ENCODE measurements at places on chromosomes 6 and 20.

DNA sequence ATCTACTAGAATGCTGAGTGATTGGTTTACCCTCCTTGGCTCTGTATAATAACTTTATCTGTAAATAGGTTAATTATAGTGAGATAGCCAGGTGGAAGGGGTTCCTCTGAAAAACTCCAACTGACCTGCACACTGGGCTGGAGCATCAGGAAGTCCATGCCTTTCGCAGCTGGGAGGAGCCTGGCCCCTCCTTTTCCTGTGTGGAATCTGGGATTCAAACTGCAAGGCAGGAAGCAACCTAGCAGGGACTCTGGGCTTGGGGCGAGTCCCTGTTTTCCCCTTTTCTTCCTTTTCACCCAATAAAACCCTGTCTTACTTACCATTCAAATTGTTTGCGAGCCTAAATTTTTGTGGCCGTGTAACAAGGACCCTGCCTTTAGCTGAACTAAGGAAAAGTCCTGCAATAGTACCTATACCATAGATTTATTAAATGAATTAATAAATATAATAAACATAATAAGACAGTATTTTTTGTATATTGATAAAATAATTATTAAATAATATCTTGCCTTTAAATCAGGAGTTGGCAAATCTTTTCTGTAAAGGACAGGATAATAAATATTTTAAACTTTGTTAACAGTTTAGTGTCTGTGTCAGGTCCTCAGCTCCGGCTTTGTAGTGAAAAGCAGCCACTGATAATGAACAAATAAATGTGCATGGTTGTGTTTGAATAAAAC lies 406.2 kb upstream of the MMS22L start:
- no peak for DNase-seq

- DNase-seq, result no peak
These were observed 77.8 kb upstream of the TGM3 start for GRCh38 chr20:2217857-2218539.

DNA sequence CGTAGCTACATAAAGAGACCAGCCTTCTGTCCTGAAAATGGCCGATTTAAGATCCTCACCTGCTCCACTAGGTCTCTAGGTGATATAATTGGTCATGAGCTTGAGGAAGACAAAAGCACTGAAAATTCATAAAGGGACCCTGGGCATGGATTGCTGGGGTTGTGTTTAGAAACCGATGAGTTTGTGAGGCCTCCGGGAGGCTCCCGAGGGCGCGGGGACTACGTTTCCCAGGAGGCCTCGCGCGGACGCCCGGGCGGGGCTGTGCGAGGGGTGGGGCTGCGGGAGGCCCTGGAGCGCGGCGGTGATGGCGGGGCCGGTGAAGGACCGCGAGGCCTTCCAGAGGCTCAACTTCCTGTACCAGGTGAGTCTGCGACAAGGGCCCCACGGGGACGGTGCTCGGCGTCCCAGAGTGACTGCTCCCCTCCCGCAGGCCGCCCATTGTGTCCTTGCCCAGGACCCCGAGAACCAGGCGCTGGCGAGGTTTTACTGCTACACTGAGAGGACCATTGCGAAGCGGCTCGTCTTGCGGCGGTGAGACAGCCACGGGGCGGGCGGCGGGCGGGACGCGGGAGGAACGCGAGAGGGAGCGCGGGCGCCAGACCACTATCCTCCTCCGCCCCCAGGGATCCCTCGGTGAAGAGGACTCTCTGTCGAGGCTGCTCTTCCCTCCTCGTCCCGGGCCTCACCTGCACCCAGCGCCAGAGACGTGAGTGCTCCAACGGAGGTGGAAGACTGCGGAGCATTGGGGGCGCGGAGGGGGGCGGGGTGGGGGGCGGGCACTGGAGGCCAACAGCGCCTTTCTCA lies at the start of gene RPP21:
Gene RPP21 (plus strand): TSS at position 289 of the 804 bp plus-strand sequence. CDS start 16 bp downstream, at position 305.
- DNase-seq, result peak; percentile 93

GRCh38 chr6:154012852-154013251 lies 26.2 kb upstream of the OPRM1 start:
- no peak for DNase-seq

GRCh38 chr6:159043251-159043650 lies 1.5 kb downstream of the TAGAP start:
- no peak for DNase-seq

GRCh38 chr20:52493171-52493721 lies 301.7 kb upstream of the ZFP64 start:
- peak; percentile 72 for DNase-seq

DNA sequence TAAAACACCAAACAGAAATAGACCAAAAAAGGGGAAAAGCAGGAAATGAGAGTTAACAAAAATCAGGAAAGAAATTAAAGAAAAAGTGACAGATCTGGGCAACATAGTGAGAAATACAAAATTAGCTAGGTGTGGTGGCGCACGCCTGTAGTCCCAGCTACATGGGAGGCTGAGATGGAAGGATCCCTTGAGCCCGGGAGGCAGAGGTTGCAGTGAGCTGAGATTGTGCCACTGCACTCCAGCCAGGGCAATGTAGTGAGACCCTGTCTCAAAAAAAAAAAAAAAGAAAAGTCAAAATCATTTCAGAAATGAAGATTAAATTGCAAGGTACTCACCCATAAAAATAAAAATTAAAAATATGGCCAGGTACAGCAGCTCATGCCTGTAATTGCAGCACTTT lies 13.0 kb upstream of the GRM4 start:
- no peak for DNase-seq

DNA sequence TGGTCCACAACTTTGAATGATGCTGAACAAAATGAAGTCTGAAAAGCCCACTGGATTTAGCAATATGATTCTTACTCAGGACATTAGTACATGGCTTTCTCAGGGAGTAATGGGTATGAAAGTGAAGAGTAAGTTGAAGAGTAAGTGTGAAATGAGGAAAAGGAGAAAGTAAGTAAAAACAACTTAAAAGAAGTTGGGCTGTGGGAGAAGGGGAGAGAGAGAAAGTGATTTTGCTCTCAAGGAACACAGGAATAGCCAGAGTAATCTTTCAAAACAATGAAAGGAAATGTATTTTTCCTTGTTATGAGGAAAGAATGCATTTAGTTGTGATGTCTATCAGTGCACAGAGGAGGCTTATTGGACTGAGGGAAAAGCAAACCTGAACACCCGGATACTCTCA lies 39.8 kb upstream of the NKAIN2 start:
- DNase-seq, result no peak

GRCh38 chr6:47179286-47179685 lies 130.4 kb downstream of the TNFRSF21 start:
- DNase-seq, result no peak

DNA sequence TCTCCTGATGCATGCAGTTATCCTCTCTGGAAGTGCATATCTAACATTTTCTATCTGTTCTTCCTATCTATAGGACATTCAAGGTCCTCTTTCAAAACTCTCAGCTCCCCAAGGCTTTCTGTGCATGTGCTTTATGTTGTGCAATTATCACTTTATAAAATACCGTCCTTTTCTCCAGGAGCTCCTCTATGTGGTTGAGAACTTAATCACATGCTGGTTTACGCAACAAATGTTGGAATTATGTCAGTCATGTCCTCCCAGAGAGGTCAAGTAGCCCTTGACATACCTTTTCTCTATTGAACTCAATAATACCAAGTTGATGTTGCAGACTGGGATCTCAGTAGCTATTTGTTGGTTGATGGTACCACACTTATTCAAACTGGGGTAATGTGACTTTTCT lies 388.4 kb downstream of the BTBD3 start:
- no peak for DNase-seq

All from Daoy (cell line).